T1000 (cell line): ENCODE measurements at places on chromosomes 2 and 18.

GRCh38 chr2:177244244-177244771 lies 20.2 kb downstream of the NFE2L2 start:
- DNase-seq = no peak

- DNase-seq = no peak
Measured at GRCh38 chr2:79005216-79005615, 20.3 kb upstream of the REG3G start.

GRCh38 chr2:214244847-214245246 lies 166.0 kb upstream of the VWC2L start:
- no peak for DNase-seq

DNA sequence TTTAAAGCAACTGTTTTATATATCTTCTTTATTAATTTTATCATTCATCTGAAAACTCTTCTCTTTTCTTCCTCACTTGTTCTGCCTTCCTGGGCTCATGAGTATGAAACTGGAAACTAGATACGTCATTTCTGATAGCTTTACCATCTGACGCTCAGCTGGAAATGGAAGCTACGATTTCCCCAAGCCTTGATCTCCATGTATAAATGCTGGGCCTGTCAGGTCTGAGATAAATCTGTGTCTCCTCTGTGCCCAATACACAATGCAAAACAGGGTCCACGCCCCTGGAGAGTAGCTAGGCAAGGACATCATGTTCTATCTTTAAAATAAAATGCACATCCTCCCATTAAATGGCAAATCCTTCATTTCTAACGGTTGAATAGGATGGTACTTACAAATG lies 238.4 kb downstream of the AFF3 start:
- DNase-seq = no peak

DNA sequence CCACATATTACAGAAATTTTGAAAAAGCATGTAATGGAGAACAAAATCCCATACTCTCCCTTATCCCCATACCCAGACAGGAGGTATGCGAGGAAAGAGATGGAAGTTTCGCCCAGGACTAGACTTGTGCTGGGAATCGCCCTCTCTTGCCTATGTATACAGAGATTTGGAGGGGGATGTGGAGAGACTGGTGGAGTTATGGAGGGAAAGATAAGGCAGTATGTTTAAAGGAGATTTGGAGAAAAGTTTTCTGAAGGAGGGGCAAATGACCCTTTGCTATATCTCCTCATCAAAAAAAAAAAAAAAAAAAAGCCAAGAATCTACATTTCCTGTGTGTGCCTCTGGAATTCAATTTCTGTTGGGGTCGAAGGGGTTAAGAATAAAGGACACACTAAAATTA lies 75.3 kb downstream of the MERTK start:
- no peak for DNase-seq

DNA sequence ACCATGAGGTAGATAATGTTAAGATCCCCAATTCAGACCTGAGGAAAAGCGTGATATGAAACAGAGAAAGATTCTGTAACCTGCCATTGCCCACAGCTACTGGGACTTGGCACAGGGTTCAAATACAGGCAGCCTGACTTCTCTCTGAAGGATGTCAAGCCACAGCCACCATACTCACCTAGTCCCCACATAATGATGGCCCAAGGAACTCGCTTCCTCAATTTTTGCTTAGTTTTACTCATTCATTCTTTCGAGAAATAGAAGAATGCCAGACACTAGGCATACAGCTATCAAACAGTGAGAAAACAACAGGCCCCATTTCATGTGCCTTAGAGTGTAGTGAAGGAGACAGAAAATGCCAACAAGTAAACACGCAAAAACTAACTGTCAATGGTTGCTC lies 980 bp upstream of the SULT1C4 start:
- no peak for DNase-seq

- no peak for DNase-seq
Measured at GRCh38 chr18:63112706-63113105, 206.9 kb downstream of the BCL2 start.

- DNase-seq = no peak
Measured at GRCh38 chr2:174699993-174700766, 64.1 kb downstream of the CHRNA1 start.

GRCh38 chr2:168403736-168404135 lies 52.3 kb upstream of the CERS6 start:
- no peak for DNase-seq
